GM04503 (cell line): ENCODE measurements at places on chromosomes 16 and 17.

GRCh38 chr16:86515777-86516622, 5.7 kb downstream of the FOXF1 start:
- DNase-seq, result no peak

- no peak for DNase-seq
These were observed 23.3 kb upstream of the ALKBH5 start for GRCh38 chr17:18160128-18160856.

GRCh38 chr16:77414752-77415231, 20.0 kb downstream of the ADAMTS18 start:
- no peak for DNase-seq

DNA sequence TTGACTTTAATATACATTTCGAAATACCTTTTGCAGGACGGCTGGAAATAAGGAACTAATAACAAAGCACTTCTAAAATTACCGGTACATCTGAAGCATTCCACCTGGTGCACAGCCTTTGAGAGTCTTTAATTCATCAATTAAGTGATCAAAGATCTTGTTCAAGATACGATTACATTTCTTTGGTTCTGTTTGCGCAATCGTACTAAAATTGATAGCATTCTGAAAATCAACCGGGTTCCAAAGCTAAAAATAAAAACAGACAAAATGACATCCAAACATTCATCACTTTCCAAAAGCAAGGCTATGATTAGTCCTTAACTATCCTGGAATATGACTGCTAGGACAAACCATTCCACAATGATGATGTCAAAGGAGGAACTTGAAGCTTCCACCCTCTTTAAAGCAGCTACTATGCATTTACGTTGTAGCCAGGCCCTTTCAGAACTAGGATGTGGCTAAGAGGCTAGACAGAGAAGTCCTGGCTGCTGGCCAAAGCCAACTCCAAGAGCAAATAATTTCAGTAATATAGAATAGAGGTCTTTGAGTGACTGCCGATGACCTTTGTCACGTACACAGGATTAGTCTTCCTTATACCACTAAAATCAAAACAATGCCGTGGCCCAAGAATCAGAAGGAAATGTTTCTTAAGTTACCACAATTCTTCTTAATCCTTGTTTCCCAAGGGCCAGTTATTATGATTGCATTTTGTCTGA, 299.8 kb upstream of the PSMD7 start:
- no peak for DNase-seq

GRCh38 chr16:35713762-35714650, 2254.6 kb downstream of the TP53TG3F start:
- DNase-seq, result no peak

DNA sequence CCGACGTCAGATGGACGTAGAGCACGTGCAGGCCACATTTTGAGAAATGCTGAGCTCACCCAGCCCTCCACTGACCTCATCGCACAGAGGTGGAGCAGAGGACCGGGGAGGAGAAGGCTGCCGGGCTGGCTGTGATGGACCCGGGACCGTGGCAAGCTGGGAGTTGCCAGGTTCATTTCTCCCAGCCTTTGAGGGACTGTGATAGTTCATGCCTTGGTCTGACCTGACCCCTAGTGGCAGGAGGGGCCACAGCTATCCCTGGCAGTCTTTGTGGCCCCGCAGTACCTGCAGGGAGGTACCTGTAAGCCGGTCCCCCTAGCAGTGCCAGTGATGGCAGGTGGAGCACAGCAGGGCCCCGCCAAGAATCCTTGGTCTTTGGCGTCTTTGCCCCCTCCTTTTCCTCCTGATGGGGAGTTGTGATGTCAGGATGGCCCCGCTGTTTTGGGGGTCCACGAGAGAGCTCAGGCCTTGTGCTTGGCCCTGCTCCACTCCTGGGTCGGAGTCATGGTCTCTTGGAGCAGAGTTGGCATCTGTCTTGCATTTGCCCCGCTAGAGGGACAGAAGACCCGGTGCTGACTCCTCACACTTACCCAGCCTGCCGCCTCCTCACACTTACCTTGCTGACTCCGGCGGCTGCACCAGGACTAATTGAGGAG, 50.4 kb downstream of the OR1D5 start:
- DNase-seq, result no peak

- no peak for DNase-seq
These were observed 5.1 kb downstream of the C1QTNF8 start for GRCh38 chr16:1090620-1091587.

DNA sequence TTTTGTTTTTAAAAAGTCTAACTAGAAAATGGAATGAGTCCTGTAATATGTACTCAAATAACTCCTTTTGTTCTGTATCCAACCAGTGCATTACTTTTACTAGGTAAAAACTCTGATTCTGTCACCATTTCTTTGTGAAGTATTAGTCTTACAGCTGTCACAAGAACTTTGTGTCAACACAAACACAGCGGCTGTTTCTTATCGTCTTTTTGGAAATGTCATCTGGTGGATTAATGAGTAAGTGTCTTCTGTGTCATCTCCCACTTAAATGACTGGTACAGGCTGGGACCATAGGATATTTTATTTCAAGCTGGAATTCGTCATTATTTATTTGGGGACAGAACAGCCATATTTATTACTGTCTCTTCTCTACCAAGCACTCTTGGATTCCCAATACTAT, 19.1 kb upstream of the ALDH3A2 start:
- no peak for DNase-seq

GRCh38 chr17:42667088-42667951, 8.2 kb downstream of the TUBG2 start:
- DNase-seq, result peak; percentile 69

- no peak for DNase-seq
These were observed 30.1 kb downstream of the PRKCB start for GRCh38 chr16:23865853-23866252.

DNA sequence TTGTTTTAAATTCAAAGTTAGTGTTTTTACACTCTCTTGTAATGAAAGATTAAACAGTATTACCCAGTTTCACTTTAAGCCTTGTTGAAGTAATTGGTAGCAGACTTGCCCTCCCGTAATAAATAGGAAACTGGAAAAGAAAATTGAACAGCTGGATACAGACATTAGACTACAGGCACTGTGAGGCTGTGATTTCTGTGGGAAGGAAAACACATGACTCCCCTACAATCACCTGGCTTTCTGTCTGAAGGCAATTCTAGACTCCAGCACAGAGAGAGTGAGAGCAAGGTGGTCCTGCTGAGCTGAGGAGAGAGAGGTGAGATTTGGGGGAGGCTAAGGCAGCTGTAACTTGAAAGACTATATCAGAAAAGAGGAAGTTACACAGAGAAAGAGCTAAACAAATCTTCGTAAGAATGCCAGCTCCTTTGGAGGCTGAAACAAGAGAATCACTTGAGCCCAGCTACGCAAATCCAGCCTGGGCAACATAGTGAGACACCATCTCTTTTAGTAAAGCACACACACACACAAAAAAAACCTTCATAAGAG, 57.8 kb upstream of the CDYL2 start:
- DNase-seq, result no peak

DNA sequence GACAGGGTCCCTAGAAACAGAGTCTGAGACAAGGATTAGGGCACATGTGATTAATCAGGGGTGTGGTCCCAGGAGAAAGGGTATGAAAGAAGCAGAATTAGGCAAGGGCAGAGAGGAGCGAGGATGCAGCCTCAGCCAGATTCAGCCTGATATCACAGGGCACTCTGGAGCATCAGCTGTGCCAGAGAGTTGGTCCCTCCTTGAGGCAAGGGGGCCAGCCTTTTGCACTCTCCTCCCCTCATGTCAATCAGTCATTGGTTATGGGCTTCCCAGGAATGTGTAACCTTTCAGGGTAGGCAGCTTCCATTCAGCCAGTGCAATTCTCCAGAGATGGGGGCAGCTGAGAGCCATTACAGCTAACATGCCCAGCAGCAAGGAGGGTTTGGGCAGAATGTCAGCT, 152.6 kb upstream of the LHX1 start:
- no peak for DNase-seq

GRCh38 chr17:78179372-78179771, 7.5 kb downstream of the TK1 start:
- DNase-seq, result no peak

DNA sequence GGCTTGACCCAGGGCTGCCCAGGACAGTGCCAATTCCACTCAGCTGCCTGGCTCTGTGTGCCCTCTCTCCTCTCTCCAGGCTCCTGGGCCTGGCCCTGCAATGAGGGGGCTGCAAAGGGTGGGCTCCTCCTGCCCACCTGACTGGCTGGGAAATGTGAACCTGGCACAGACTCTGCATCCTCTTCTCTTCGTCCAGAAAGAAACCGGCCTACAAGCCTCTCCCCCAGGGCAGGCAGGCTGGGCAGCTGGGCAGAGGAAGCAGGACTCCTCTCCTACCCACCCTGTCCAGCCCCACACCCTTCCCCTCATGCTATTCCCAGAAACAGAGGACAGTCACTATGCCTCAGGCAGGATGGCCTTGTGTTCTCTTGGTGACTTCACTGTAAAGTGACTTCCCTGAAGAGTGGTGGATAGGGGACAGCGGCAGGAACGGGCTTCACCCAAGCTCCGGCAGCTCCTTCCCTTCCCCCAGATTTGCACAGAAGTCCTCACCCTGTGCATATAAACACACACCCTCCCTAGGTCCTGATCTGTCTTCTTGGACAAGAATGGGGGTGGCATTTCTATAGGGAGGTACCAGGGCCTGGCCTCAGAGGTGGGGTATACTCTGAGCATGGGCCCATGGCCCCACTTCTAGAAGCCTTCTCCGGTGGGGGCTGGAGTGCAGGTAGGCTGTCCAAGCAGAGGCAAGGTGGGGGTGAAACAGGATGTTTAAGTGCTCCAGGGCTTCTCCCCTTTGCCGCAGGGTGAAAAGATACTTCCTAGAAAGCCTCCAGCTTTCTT, 4.9 kb upstream of the STAT5A start:
- no peak for DNase-seq

- no peak for DNase-seq
These were observed 10.7 kb upstream of the SMTNL2 start for GRCh38 chr17:4573669-4574068.

DNA sequence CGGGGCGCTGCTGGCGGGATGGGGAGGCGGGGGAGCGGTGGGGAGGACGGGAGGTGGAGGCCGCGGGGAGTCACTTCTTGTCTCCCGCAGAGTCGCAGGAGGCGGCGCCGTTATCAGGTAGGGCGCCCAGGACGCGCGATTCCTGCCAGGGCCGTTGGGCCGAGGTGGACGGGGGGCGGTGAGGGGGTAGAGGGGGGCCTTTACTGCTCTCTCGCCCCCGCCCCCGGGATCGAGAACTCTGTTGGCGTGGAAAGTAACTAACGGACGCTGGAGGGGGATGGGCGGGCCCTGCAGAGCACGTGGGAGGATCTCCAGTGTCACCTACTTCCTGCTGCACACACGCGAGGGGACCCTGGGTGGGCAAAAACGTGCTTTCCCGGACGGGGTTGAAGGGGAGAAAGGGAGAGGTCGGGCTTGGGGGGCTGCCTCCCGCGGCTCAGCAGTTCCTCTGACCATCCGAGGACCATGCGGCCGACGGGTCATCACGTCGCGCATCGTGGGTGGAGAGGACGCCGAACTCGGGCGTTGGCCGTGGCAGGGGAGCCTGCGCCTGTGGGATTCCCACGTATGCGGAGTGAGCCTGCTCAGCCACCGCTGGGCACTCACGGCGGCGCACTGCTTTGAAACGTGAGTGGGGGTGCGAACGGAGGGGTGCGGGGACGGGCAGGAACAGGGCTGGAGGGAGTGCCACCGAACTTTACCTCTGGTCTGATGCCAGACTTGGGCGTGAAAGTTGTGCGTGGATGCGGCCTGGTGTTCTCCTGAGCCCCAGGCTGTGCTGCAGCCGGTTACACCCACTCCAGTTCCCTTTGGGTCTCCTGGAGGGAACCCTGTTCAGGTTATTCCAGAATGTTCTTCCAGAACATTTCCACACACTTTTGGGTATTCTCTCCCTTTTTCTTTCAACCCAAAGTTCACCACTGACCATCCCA, 569 bp downstream of the PRSS21 start:
- DNase-seq, result no peak

DNA sequence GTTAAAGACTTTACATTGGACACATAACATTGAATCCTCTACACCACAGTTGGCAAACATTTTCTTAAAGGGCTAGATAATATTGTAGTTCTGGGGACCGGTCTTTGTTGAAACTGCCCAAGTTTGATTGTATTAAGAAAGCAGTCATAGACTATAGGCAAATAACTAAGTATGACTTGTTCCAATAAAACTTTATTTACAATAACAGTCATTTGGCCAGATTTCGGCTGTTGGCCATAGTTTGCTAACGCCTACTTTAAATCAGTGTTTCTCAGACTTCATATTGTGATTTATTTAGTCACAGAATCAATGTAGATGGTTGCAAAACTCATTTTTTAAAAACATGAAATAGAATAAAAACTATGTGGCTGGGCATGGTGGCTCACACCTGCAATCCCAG, 531.8 kb downstream of the XYLT1 start:
- DNase-seq, result no peak

- DNase-seq, result no peak
These were observed 11.4 kb upstream of the BIRC5 start for GRCh38 chr17:78202666-78203065.

DNA sequence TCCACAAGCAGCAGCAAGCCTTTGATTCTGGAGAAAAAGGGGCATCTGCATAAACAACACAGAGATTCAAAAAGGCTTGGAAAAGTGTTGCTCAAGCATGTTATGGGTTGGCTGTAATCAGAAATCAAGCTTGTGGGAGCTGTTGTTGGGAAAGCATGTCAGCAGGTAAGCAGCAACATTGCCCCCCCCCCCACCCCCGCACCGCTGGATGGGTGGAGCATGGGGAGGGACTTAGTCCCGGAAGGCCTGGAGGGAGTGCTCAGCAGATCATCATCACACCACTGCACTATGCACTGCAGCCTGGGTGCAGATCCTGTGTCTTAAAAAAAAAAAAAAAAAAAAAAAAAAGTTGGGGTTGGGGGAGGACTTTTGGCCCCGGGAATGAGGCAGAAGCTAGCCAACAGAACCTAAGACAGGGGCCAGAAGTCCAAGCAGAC, 16.8 kb upstream of the AKAP1 start:
- DNase-seq, result no peak

DNA sequence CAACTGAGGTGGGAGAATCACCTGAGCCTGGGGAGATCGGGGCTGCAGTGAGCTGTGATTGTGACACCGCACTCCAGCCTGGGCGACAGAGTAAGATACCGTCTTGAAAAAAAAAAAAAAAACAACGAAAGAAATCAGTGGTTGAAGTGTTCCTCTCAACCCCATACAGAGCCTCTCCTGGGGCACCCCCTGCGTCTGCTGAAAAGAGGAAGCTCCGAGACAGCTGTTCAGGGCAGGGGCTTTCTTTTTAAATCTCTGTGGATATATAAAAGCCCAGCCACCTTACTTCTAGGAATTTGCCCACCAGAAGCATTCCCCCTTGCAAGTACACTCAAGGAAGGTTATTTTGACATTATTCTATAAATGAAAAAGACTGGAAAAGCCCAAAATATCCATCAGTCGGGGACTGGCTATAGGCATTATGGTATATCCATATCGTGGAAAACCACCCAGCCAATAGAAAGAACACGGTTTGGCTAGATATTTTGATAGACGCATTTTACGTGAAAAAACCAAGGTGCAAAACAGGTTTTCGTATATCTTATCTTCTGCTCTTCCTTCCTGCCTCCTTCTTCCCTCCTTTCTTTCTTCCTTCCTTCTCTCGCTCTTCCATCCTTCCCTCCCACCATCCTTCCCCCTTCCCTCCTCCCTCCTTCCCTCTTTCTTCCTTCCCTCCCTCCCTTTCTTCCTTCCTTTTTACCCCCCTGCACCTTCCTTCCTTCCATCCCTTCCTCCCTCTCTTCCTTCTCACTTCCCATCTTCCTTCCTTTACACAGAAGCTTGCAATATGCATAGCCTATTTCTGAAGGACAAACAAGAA, 9.2 kb upstream of the CCL22 start:
- DNase-seq, result no peak
